Cortex of kidney (tissue), 1 donor: ENCODE measurements at places on chromosomes 3 and 15.

- no peak for DNase-seq
These were observed 17.9 kb downstream of the CDAN1 start for GRCh38 chr15:42719043-42719442.

GRCh38 chr3:156429125-156429524, 125.8 kb downstream of the SSR3 start:
- no peak for DNase-seq

- DNase-seq = no peak
These were observed 491.8 kb downstream of the FHIT start for GRCh38 chr3:60759439-60759838.

GRCh38 chr15:29556380-29556779, 265.9 kb downstream of the TJP1 start:
- no peak for DNase-seq

DNA sequence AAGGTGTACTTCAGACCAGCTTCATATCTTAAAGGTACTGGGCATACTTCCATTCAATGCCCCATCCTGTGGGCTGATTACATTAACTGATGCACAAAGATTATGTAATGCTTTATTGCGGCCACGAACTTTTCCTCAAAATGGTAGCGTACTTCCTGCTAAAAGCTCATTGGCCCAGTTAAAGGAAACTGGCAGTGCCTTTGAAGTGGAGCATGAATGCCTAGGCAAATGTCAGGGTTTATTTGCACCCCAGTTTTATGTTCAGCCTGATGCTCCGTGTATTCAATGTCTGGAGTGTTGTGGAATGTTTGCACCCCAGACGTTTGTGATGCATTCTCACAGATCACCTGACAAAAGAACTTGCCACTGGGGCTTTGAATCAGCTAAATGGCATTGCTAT, 3.4 kb downstream of the SKIL start:
- no peak for DNase-seq

DNA sequence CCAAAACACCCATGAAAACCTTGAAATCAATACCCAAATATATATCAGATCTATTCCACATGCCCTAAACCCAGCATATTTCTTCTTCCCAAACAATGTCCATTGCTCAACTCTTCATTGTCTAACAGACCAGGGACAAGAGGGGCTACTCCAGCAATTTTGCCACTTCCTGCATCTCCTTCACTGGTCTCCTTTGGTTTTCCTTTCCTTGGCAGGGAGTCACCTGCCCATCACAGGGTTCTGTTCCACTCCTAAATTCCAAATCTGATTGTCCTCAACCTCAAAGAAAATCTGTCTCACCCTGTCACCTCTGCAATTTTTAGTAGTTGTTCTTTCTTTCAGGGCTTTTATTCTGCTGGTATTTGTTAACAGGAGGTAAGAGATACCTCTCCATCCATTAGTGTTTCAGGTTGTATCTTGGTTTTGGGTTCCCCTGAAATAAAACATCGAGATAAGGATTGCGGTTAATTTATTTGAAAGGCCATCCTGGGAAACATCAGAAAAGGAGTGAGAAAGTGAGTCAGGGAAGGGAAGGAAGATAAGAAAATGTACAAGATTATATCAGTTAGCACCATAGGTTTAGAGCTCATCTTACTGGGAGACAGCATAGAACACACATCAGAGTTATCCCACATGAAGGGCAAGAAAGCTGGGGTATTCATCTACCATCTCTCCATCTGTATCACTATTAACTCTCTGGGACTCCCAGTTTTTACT, 13.6 kb downstream of the ZBED2 start:
- no peak for DNase-seq

- DNase-seq = no peak
These were observed 57.6 kb upstream of the CACNA1D start for GRCh38 chr3:53436828-53437227.

DNA sequence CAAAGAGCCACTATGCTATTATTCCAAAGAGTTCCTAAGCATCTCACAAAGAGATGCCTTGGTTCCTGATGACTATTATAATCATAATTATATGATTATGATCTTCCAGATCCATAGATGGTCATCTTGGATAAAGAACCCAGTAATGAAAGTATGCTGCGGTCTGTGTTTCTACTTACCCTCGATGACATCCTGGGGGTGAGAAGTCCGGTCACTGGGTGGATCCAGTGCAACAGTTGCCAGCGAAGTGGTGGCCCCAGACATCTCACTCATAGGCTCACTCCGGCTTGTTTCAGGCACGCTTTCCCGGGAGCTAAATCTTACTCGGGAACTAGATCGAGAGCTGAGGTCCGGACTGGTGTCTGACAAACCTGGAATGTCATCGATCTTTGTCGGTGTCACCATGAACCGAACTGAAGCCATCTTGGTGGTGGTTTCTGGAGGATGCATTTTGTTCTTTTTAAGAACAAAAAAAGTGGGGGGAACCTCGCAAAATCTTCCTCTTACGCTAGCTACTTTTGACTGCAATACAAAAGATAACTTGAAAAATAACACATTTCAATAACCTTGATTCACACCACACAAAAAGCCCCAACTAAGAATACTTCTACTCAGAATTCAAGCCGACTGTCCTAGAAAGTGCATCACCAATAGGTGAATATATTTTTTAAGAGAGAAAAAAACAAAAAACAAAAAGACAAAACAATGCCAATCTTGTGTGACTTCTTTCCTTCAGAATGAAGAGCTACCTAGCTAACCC, 1.2 kb downstream of the SLC12A6 start:
- DNase-seq = no peak

DNA sequence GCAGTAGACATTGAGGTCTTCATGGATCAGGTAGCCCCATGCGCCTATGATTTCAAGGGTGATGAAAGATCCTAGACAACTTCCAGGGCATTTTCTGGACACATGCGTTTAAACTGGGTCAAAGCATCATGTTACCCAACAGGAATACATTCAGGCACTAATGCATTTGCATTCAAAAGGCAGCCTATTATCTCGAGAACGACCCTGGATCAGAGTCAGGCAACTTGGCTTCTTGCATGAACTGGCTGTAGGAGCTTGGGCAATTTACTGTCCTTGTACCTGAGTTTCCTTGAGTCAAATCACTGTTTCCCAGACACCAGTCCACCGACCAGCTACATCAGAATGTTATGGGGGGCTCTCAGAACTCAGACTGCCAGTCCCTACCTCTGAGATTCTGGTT, 51.5 kb upstream of the CHST2 start:
- DNase-seq = no peak

GRCh38 chr3:118548434-118548833, 486.2 kb downstream of the IGSF11 start:
- DNase-seq = no peak

DNA sequence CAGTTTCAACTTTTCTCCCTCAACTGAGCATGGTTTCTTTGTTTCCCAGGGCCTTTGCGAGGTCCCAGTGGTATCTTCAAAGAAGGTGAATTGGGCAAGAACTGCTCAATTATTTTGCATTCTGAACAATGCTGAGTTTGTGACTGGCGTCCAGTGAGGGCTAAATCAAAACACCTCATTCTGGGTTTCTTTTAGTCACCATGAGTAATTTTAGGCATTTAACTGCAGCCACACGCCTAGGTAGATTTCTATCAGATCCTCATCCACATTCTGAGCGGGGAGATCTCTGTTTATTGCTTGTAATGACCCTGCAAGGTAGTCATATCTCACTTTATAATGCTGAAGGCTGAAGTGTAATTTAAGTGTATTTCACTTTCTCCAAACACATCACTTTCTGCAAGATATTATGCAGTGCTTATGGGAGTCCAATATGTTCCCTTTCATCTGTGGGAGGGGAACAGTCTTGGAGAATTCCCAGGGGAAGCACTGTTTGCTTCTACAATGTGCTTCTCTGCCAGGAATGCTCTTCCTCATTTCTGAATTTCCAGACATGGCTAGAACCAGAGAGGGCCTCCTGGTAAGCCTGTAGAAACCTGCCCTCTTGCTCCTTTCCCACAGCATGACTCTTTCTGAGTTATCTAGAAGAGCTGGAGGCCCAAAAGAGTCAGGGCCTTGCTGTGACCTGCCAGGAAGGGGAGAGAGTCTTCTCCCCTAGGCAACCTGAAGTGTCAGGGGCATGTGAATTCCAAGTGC, 91.7 kb downstream of the FRMD4B start:
- DNase-seq = no peak

DNA sequence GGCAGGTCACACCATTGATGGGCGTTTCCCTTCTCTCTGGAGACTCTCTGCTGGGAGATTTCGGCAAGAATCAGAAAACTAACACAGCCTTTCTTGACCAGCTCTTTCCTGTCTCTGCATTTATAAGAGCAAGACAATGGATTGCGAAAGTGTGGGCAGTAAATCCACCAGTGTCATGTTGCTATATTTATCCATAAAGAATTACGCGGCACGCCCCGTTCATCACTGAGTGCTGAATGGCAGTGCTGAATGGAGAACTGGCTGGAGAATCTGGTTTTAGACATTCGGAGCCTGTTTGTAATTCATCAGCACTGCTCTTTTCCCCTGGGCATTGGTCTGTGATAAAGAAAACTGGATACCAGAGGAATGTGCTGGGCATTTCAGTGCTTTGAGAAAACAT, 2.0 kb upstream of the CEMIP start:
- no peak for DNase-seq

- no peak for DNase-seq
These were observed 69.7 kb upstream of the UBE3A start for GRCh38 chr15:25508369-25509002.

DNA sequence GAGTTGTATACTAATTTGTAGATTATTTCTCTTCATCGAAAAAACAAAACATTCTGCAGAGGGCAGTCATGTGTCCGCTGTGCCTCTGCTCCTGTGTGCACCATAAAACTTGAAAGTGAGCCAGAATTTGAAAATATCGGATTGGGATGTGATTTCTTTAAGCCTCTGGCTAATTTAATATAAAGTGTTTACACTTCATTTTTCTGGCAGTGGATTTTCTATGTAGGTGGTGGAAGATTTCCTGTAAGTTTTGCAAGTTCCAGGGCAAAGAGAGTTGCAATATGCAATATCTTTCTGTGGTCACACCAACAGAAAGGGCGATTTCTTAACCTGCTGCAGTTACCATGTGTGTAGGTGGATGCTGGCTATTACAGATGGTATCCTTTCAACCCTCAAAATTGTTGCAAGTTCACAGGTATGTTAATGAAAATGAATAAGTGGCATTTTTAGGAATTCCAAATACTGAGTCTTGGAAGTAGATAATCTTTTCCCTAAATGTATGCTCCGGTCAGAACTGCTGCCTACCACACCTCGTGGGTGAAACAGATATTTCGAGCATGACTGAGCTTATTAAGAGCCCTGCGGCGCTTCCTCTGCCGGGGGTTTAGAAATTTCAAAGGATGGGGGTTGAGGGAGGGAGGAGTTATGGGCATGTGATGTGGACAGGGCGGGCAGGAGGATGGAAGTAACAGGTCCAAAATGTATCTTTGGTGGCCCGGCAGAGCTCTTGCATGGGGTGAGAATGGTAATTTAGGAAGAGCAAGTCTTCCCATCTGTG, 134.0 kb downstream of the PGPEP1L start:
- no peak for DNase-seq

DNA sequence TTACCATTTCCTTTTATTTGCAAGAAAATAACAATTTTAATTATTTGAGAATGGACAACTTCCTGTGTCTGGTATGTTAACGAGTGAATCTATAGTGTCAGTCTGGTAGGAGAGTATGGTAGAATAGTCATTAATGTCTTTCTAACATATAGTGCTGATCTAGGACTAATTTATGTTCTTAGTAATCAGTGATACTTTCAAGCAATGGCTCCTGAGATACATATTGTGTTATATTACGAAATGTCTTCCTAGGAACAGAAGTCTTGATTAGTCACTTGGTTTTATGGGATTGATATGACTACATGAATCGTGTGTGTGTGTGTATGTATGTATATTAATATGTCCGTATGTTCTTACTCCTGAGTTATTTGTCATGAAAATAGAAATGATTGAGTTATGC, 66.6 kb upstream of the PAQR5 start:
- DNase-seq = no peak
